ENCODE measurements at places on chromosomes 12 and 14.
A peak's percentile ranks its signal among the peaks of the same experiment; 100 is the strongest.

DNA sequence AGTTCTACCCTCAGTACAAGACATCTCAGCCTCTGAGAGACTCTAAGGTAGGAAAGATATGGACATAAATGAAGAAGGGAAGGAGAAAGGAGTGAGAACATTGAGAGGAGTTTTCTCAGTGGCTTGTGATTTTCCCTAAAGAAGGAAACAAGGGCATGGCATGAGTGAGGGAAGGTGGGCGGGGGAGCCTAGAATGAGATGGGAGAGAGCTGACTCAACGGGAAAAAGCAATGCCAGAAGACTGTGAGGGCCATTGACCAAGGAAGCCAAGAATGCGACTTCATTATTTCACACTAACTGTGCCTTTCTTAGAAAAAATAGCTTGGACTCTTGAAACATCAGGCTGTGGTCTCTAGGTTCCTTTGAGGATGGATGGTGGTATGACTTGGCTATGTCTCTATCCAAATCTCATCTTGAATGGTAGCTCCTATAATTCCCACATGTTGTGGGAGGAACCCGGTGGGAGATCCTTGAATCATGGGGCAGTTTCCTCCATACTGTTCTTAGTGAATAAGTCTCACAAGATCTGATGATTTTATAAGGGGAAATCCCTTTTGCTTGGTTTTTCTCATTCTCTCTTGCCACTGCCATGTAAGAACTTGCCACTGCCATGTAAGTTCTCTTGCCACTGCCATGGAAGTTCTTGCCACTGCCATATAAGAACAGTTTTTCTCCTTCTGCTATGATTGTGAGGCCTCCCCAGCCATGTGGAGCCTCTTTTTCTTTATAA, 279.6 kb downstream of the NUAK1 start:
- DNase-seq = no peak

- DNase-seq = no peak
Measured at GRCh38 chr14:31965735-31966598, 111.1 kb upstream of the ARHGAP5 start.

- DNase-seq = no peak
Measured at GRCh38 chr14:73789989-73790581, 61.5 kb upstream of the PTGR2 start.

- no peak for DNase-seq
Measured at GRCh38 chr14:55160989-55161388, 30.4 kb downstream of the DLGAP5 start.

DNA sequence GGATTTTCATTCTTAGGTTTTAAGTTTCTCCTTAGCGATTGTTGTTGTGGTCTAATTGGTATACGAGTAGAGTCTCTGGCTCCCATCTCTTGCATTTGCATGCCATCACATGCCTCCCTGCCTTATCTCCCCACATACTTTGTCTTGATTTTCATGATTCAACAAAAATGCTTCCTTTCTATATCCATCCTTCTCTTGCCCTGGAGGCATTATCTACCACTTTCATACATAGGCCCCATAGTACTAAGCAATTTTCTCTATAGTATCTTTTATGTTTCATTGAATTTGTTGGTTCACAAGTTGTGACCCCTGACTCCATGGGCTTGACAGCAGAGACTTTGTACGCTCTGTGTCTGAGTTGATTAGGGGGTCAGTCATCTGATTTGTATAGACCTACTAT, 226.1 kb downstream of the ACSS3 start:
- no peak for DNase-seq

- no peak for DNase-seq
Measured at GRCh38 chr12:89985935-89986334, 277.3 kb upstream of the ATP2B1 start.

GRCh38 chr12:120468821-120469449, 613 bp downstream of the SRSF9 start:
- DNase-seq = no peak

DNA sequence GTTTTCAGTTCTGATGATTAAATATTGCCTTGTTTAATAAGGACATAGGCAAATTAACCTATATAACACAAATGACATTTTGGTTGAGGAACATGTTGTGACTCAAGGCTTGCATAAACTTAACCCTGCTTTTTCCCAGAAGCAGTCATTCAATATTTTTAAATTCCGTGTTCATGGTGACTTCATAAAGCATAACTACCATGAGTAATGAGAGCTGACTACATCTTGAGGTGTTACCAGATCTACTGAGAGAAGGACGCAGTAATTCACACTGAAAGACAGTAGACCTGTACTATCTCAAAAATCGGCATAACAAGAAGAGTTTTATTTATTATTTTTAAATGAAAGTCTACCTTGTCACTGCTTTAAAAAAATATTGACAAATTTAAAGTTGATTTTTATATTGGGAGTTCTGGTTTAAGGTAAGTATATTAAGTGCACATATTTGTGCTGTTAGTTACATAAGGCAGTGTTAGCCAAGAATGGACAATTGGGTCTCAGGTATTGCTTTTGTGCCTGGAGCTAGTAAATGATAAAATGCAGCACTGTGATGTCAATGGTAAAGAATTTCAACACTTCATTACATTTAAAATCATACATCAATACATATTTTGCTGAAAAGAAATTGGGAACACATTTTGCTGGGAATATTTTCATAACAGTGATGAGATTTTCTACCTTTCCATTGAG, 1198.5 kb downstream of the FSCB start:
- no peak for DNase-seq

GRCh38 chr14:94382716-94383596, 5.4 kb downstream of the SERPINA1 start:
- DNase-seq = no peak

DNA sequence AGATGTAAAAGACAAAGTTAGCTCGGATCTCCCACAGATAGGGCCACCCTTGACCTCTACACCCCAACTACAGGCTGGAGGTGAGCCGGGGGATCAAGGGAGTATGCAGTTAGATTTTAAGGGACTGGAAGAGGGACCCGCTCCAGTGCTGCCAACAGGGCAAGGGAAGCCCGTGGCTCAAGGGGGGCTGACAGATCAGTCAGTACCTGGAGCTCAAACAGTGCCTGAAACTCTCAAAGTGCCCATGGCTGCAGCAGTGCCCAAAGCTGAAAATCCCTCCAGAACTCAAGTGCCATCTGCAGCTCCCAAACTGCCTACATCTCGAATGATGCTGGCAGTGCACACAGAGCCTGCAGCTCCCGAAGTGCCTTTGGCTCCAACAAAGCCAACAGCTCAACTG, 10.4 kb downstream of the NYNRIN start:
- DNase-seq = no peak

DNA sequence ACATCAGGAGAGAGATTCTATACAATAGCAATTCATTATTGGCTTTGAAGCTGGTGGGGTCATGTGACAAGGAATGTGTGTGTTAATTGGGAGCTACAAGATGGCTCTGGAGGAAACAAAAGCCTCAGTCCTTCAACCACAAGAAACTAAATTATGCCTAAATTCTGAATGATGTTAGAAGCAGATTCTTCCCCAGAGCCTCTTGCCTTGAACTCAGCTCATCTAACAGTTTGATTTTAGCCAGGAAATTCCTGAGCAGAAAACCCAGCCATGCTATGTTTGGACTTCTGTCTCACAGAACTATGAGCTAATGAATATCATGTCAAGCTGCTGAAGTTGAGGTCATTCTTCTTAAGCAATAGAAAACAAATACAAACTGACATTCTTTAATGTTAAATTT, 274.7 kb downstream of the SLC6A15 start:
- no peak for DNase-seq

DNA sequence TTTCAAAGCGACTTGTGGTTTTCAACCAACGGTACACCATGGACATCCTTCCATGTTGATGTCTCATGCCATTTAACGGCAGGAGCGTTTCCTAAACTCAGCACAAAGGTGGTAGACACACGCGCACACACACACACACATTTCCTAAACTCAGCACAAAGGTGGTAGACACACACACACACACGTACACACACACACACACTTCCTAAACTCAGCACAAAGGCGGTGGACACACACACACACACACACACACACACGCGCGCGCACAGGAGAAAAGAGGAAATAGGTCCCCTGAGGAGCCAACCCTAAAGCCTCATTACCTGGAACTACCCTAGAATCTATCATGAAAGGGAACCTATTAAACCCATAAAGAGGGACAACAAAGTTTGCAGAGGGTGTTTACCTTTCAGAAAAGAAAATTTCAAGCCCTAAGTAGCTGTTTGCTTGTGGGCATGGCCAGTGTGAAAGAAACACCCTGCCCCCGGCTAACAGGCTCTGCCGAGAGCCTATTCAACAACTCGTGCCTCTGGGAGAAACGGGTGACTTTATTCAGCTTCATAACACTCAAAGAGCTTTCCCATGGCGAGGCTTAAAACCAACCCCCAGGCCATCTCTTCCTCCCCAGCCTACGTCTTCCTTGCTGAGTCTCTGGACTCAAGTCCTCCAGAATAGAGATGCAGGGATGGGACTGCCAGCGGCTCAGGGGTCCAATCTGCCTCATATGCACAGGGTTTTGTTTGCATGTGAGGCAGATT, 31.8 kb downstream of the SLC8B1 start:
- DNase-seq = no peak

GRCh38 chr12:79844693-79845092, 90.2 kb downstream of the PPP1R12A start:
- DNase-seq = no peak

DNA sequence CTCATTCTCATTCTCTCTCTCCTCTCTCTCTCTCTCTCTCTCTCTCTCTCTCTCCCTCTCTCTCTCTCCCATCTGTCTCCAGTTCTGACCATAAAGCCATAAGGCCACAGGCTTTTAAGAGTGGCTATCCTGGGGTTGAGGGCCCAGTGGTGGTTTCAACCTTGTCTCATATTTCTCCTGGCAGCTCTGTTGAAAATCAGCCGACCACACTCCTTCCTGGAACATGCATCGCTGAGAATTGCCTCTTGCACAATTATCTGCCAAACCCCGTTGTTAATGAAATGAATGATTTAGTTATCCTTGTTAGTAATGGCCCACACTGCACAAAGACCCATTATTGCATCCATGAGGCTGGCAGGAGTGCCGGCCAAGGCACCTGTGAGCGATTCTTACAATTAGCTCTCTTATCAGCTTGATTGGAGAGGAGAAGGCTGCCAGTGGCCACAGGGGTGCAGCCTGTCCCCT, 30.4 kb upstream of the KCNA5 start:
- DNase-seq = no peak

DNA sequence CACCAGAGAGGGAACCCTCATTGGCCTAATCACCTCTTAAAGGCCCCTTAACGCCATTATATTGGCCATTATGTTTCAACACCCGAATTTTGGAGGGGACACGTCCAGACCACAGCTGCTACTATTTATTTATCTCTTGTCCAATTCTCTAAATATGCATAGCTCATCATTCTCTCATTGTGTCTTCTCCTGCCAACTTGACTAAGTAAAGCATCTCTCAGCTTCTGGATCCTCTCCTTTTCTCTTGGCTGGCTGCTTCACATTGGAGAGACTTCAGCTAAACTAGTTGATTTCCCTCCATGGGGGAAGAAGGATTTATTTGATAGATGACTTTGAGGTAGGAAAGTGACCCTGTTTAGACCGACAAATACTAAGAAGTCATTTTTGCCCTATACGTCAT, 120.4 kb upstream of the KRR1 start:
- DNase-seq = no peak

DNA sequence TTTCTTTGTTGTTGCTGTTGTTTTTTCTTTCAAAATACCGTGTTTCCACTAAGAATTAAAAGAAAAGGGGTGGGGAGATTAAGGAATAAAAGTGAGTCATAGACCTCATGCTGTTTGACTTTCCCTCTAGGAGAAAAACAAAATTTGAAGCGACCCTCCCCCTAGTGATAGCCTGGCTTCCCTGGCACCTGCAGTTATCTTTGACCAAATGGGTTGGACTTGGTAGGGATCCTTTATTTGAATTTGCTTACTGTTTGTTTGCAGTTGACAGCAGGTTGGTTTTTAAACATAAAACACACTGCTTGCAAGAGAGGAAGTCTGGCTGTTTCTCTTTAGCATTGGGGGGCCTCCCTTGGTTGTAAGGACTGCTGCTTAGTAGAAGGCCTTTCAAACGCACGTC, 14.0 kb downstream of the OTX2 start:
- DNase-seq = no peak

DNA sequence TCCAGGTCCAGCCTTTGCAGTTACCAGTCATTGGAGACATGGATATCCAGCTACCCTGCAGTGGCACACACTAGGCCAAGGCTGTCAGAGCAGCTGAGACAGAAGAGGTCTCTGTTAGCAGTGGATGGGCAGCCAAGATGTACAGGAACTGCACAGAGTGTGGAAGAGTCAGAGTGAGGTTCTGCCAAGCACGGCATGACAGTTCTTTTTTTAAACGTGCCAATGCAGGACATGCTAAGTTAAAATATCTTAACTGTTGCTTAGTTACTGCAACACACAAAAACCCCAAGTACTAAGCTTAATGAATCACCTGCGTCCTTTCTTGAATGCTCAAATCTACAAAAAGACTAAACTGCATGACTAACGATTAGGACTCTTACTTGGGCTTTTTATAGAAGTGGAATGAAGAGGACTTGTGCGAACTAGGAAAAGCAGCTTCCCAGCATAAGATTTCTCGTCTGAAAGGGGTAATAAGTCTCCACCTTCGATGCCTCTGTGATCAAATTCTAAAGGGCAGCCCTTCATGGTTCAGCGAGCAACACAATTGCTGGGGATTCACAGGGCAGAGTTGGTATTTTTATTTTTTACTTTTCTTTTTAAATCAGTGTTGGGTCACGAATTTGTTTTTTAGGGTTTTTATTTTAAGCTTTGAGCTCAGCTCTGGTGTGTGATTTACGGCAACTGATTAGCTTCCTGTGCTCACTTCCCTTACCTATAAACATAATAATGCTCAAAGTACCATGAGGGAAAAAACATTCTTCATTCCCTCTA, 20.6 kb downstream of the MAPK1IP1L start:
- no peak for DNase-seq

GRCh38 chr14:100221533-100222223, 17.3 kb upstream of the YY1 start:
- DNase-seq = peak; percentile 26

- no peak for DNase-seq
Measured at GRCh38 chr12:64269161-64269560, 47.1 kb upstream of the KICS2 start.

DNA sequence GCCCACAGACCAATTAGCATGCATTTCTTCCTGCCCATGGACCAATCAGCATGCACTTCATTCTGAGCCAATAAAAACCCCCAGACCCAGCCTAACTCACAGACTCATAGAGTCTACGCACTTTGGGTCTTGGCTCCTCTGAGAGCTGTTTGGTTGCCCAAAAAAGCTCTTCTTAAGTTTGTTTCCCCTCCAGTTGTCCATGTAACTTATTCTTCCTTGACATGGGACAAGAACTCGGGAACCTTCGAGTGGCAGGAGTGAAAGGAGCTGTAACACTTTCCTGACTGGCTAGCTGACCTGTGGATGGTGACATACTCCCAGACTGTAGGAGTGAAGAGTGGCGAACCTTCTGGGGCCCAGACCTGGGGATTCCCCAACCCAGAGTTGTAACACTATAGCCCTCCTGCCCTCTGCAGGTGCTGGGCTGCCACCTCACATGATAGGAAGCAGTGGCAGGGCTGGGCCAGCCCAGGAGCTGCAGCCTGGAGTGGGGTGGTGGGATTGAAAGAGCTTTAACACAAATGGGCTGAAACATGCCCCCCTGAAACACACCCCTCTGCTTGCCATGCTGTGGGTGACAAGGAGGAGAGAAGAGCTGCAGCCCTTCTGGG, 4.4 kb upstream of the BTBD7 start:
- DNase-seq = no peak

- DNase-seq = no peak
Measured at GRCh38 chr14:53325176-53325806, 172.2 kb upstream of the DDHD1 start.

All from stimulated activated CD8-positive, alpha-beta memory T cell treated with anti-CD3 and anti-CD28 coated beads, Interleukin-15, amount 100 ng/mL, for 24 hours (primary cell).